ENCODE measurements at places on chromosomes 2 and 18.
A peak's percentile ranks its signal among the peaks of the same experiment; 100 is the strongest.

DNA sequence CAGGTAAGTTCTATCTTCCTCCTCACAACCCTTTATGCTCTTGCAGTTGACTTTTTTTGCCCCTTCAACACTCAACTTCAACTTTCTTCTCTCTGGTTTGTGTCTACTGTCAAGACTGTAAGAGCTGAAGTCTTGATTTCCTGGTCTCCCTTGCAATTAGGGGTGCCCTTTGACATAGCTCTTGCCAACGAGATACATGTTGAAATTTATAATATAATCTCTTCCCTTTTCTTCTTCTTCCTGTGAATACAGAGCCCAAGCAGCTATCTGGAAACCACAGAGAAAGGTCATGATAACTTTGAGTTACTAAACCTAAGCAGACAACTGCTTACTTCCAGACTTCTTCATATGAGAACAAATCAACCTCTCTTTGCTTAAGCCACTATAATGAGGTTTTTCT lies 163.5 kb downstream of the MC4R start:
- DNase-seq: no peak

- no peak for DNase-seq
Observed at GRCh38 chr2:143603846-143604565, 474.8 kb downstream of the ARHGAP15 start.

DNA sequence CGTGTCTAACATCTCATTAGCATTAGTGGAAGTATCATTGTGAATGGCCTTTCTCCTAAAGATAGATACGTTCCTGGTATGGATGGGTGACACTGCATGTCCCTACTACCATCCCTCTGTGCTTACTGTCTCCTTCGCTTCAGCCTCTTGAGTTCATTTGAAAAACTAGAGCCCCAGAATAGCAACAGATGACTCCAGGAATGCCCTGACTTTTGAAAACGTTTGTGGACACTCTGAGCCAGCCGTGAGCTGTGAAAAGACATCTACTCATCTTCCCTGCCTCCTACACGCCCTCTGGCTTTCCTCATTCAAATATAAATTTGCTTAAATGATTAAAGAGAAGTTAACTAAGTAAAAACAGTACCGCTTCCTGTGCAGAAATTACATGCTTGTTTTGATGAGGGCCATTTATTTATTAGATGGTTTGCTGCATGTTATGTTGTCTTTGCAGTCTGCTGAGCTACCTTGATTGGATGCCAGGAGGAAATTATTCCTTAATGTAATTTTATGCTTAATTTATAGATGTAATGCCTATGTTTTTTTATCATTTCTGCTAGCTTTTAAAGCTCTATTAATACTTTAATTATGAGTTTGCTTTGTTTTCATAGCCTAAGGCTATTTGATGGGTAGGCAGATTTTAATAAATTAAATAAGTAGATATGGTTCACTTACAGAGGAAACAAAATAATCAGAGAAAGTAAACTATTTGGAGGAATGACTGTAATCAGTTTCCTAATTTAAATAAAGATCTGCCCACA lies 32.1 kb upstream of the MYO3B start:
- no peak for DNase-seq

DNA sequence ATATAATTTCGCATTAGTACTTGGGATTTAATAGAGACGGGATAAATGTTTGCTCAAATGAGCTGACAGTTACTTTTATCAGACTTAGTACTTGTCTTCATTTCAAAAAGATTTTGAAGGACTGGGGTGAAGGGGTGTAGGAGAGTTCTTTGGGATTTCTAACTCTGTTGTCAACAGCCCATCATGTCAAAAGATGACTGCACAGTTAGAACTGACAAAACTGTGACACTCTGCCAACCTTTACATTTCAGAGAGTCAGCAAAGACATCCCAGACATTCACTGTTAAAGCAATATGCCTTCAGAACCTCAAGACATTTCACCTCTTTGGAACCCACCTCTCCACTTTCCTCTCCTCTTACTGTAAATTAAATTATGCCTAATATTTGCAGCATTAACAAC lies 285.4 kb upstream of the SPHKAP start:
- DNase-seq: no peak

GRCh38 chr18:7447318-7448028 lies 119.6 kb upstream of the PTPRM start:
- DNase-seq: no peak

DNA sequence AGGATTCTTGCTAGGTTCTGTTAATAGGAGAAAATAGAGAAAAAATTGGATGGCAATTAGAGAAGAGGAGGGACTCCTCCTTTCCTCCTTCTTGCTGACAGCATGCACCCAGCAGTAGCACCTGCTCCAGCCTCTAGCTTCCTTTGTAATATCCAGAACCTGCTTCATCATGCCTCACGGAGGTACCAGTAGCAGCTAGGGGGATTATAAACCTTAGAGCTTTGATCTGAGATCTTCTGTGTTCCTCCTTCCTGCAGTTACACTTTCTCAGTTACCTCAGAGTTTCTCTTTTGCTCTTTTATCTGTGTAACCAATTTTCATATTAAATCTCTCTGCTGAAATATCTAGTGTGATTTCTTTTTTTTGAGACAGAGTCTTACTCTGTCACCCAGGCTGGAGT lies 16.6 kb downstream of the DPP4 start:
- DNase-seq: no peak

- DNase-seq: no peak
Observed at GRCh38 chr2:45992021-45992740, 305.0 kb upstream of the EPAS1 start.

DNA sequence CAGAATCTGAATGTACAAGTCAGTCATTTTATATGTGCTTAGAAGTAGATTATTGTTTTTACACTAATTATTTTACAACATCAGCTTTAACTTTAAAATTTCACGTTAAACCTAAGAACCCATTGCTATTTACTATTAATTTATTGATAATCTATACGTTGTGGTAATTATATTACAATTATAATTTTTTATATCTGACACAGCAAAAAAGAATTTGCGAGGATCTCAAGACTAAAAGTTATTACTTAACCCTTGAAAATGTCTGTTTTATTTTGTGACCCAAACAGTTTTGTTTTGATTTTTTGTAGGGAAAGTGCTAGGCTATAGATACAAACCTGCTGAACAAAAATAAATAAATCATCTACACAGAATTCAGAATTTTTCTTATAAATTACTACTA lies 30.3 kb downstream of the BAZ2B start:
- DNase-seq: no peak

DNA sequence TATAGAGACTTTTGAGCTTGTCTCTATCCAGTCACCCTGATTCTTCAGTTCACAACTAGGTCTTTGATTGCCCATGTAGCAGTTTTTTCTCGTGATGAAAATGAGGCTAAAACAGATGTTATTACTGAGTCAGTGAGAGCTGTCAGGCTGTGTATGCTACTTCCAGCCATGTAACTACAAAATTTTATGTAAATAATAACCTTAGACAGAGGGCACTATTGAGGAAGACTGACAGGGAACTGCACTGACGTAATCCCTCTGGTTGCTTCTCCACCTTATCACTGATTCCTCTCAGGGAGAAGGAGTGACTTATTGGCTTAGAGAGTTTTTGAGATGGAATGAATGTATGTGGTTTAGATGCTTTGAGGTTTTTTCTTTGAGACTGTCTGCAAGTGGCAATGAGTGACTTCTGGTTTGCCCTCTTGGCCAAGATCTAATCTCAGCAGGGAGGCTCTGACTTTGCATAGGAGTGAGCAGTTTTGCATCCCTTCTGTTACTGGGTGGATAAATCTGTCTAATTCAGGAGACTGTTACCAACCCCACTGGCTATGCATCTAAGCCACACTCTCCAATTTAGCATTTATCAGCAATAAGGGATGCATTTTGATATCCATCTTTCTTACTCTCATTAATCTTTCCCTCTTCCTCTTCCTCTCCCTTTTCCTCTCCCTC lies 555.2 kb upstream of the FANCL start:
- DNase-seq: no peak

DNA sequence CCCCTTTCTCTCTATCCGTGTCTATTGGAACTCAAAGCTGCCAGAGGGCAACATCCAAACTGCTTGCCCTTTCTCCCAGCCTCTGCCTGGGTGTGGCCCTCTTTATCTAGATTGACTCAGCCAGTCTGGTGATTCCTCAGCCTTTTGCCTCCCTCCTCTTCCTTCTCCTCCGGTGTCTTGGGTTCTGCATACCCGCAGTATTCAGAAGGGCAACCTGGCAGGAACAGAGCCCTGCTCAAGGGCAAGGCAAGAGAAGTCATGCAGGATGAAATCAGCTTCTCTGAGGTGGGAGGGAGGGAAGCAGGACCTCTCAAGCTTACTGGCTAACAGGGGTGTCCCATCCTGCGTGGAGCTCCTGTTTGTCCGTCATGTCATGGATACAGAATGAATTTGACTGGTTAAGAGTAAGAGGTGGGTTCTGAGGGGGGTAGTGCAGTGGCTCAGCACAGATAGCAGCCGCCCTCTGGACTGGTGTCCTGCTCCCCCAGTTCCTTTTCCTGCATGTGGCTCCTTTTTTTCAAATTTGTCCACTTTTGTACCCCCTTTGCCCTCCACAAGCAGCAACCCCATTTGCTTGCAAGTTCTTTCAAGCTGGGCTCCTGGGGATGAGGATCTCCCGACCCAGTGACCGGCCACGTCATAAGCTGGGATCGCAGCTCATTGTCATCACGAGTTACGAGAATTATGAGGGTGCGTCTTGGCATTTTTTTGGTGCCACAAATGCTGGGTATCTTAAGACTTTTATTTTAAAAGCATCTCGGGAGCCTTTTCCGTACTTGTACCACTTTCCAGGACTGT lies 154.1 kb downstream of the FHOD3 start:
- no peak for DNase-seq

GRCh38 chr2:105545730-105546627 lies 147.1 kb upstream of the FHL2 start:
- peak; percentile 33 for DNase-seq

- DNase-seq: no peak
Observed at GRCh38 chr2:176082824-176083751, 674 bp downstream of the EVX2 start.

DNA sequence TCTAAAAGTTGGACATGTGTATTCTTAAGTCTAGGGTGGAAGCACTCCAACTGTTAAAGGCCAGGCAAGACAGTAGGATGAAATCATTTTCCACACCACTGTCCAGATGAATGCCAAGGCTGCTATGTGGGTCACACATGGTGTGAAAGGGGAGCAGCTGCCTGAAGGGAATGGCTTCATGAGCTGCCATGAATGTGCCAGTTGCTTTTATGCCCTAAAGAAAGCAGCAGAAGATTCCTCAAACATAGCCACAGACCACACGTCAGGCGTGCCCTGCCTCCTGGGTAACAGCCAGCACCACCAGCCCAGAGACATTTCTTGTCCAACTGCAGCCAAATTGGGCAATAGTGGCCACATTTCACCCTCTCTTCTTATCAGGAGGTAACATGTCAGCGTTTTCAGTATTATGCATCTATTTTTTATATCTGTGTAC lies 130.2 kb downstream of the MTCL1 start:
- DNase-seq: no peak

DNA sequence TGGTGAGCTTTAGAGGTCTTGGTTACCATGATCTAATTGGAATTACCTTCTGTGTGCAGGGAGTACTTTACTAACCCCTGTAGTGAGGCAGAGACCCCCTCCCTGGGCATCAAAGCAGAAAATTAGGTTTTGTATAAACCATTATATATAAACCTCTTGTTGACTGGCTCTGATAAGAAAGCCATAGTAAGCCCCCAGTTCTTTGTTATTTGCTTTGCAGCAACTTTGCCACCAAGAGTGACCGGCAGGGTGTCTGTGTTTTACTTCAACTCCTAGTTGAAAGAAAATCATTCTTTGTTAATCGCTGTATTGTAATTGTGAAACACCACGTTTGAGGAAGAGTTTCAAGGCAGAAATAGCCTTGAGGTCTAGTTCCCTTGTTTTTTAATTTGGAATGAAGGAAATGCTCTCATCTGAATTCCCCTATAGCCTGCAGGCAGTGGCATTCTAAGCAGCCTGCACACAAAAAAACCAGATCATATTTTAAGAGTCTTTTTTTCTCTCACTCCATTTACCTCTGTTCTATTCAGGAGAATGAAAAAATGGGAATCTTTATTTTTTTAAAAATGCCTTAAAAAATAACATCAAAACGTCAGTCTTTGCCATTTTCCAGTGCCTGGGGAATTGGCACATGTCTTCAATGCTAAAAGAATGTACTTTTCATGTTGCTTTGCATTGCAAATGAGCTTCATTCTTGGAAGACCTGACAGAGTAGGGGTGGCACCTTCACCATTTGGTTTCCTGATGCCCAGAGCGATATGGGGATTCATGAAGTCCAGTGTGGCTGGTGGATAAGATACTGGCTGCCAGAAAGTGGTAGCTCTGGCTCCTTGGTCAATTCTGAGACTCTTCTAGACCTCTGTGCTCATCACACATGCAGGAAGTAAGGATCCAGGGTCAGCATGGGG lies 338.1 kb downstream of the SLC4A3 start:
- no peak for DNase-seq

- DNase-seq: no peak
Observed at GRCh38 chr18:49733321-49733720, 80.0 kb downstream of the ACAA2 start.

DNA sequence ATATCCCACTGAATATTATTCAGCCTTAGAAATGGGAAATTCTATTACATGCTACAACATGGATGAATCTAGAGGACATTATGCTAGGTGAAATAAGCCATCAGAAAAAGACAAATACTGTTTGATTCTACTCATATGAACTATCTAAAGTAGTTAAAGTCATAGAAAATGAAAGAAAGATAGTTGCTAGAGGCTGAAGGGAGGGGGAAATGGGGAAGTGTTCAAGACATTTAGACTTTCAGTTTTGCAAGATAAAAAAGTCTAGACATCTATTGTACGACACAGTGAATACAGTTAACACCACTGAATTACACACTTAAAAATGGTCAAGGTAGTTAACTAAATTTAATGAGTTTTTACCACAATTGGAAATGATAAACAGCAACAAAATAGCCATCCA lies 835.9 kb upstream of the CHAC2 start:
- no peak for DNase-seq

GRCh38 chr2:47751856-47752414 lies 31.0 kb upstream of the MSH6 start:
- no peak for DNase-seq

DNA sequence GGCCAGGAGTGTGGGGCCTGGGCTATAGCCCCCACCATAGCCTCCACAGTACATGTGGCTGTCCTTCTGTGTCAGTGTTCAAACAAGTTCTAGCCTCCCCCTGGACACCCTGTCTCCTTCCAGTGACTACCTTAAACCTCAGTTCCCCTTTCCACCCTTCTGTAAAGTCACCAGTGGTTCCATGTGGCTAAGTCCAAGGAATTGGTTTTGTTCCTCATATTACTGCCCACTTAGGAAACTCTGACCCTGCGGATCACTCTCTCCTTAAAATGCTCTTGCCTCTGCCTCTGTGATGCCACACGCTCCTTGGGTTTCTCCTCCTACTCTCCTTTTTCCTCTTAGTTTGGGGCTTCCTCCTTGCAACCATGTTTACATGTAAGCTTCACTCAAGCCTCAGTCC lies 27.8 kb upstream of the REL start:
- DNase-seq: no peak

- DNase-seq: no peak
Observed at GRCh38 chr2:130373808-130374365, 18.0 kb downstream of the PTPN18 start.

- no peak for DNase-seq
Observed at GRCh38 chr2:206211657-206212255, 52.1 kb downstream of the EEF1B2 start.

GRCh38 chr18:13453714-13454113 lies 235.2 kb downstream of the LDLRAD4 start:
- DNase-seq: no peak

GRCh38 chr18:24369426-24369825 lies 28.2 kb downstream of the OSBPL1A start:
- DNase-seq: peak; percentile 20
